ENCODE measurements at places on chromosomes 11 and 22.

GRCh38 chr22:32814285-32814860 lies 12.9 kb downstream of the TIMP3 start:
- DNase-seq: no peak

DNA sequence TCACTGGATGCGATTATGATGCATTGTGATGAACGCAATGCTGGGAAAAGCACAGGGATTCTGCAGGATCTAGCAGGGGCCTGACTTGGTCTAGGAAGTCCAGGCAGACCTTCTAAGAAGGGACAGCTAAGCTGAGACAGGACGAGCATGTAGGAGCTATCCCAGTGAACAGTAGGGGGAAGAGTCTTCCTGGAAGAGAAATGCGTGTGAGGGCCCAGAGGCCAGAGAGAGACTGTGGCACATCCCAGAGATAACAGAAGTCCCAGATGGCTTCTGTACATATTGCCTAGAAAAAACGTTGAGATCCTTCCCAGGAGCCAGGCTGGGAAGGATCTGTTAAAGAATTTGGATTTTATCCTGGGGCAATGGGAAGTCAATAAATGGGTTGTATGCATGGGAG lies 24.6 kb downstream of the RCN1 start:
- DNase-seq: no peak

GRCh38 chr22:22032906-22033802 lies 50.6 kb upstream of the TOP3B start:
- no peak for DNase-seq

GRCh38 chr11:4890279-4890678 lies 8.6 kb downstream of the OR51T1 start:
- DNase-seq: no peak

DNA sequence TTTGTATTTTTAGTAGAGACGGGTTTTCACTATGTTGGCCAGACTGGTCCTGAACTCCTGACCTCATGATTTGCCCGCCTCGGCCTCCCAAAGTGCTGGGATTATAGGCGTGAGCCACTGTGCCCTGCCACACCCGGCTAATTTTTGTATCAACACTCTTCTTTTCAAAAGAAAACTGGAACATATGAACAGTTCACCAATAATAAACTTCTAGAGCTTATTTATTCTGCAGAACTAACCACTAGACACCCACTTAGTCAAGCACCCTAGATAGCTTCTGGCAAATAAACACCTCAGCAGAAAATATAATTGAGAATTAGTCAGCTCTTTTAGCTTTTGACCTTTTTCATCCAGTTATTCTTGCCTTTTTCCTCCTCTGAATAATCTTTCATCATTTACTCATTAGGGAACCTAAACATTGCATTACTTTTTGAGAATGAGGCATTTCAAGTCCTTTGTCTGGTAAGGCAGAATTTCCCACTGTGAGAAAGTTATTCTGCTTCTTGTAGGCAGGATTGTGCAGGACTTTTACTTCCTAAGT lies 27.3 kb upstream of the TMEM41B start:
- DNase-seq: no peak

- DNase-seq: no peak
Measured at GRCh38 chr11:118102721-118103261, 16.0 kb upstream of the SMIM35 start.

DNA sequence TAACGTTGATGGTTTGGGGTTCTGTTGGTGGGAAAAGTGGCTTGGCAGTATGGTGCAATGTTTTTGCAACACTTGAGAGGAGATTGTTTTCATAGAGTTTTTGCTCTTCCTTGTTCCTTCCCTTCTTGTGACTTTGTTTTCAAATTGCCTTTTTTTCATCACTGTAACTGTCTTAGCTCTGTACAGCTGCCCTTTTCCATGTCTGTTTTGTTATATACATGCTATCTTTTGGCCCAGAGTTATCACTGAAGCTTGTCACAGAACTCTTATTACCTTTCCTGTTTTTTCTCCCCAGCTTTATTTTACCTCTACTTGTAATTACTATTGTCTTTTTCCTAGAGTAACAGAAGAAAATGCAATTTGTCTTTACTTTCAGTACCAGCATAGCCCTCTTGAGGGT lies 154.1 kb downstream of the DDX10 start:
- no peak for DNase-seq

GRCh38 chr11:5618807-5619206 lies 6.0 kb upstream of the TRIM34 start:
- DNase-seq: peak; percentile 89

GRCh38 chr22:43852573-43853327 lies 9.6 kb downstream of the SULT4A1 start:
- no peak for DNase-seq

DNA sequence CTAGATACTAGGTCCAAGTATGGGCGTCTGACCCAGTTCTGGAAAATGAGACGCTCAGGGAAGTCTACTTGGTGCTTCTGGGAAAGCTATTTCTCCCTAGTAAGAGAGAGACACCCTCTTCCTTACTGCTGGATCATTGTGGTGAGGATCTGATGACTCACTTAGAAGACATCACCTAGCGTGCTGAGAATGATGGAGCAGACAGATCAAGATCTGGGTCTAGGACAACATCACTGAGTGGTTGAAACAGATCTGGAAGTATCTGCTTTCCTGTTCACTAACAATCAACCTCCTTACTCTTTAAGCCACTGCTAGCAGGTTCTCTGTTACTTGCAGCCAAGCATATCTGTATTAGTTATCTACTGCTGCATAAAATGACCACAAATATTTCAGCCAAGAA lies 38.3 kb upstream of the HMGXB4 start:
- DNase-seq: peak; percentile 68
